ENCODE measurements at places on chromosomes 2 and 18.
A peak's percentile ranks its signal among the peaks of the same experiment; 100 is the strongest.

DNA sequence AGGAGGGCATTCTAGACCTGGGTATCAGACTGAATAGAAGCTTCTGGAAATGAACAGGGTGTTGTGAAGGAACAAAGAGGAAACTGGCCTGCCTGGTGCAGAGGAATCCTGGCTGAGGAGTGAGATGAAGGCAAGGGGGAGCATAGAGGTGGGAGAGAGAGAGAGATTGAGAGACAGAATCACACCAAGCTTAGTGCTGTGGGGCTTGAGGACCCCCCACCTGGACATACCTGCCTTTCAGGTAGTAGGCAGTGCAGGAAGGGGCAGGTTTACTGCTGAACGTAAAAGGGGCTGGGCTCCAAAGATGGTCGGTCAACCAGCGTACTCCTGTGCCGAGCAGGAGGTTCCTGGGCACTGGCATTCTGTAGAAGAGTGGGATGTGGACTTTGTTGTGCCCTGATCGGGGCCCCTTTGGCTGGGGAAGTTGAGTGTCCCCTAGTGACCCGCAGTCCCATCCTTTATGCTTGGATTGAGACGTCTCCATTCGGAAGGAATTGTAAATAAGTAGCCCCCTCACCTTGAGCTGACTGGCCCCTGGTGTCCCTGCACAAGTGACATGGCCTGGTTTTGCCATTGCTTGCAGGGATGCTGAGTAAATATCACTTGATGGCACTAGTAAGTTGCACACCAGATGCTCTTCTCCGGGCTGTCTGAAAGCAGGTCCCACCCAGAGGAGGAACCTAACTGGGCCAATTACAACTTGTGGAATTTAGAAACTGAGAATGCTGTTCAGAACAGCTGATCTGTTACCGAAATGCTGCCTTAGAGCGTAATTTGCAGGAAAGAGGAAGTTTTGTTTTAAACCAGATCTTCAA is 1.4 kb downstream of the UBE2F start:
- DNase-seq: peak; percentile 96

GRCh38 chr2:142586693-142587580 is 290.5 kb upstream of the KYNU start:
- DNase-seq: peak; percentile 3

DNA sequence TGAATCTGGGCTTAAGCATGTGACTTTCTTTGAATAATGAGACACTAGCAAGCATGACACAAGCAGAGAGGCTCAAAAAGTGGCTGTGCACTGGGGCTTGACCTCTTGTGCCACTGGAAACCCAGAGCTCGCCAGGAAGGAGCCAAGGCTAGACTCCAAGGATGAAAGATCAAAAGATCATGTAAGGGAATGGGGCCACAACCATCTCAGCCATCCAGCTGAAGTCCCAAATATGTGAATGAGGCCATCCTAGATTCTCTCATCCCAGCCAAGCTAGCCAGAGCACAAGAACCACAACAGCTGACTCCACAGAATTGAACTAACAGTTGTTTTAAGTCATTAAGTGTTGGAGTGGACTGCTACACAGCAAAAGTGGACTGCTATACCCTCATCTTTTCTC is 288.1 kb downstream of the CCDC178 start:
- no peak for DNase-seq

DNA sequence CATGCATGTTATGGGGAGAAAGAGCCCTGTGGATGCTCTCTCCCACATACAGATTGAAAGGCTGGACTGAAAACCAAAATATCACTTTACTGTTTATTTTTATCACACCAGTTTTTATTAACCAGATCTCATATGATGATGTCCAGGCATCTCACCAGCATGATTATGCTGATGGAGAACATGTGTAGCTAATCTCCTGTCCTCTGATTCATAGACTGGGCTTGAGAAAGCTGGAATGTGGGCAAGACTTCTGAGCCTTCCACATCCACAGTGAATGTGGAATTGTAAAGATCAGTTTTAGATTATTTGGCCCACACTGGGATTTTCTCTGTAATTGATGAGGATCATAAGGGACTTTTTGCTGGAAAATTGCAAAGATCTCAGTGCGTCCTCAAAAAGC is 137.9 kb downstream of the ICOS start:
- no peak for DNase-seq

GRCh38 chr18:5918205-5918858 is 23.0 kb upstream of the TMEM200C start:
- no peak for DNase-seq

DNA sequence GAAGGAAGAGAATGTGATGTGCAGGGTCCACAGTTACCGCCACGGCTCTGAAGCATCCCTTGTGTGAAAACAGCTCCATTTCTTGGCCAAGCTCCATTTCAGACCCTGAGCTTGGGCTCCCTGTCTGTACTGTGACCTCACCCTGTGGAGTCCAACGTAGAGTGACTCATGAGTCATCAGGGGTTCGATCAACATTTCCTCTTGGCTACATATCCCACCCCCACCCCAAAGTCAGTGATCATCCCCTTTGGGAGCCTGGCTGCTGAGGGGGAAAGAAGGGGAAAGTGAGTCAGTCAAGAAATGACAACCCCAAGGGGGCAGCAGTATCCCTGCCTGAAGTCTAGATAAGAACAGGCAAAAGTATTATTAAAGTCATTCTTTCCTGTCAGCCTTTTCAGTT is 62.2 kb downstream of the PAPOLG start:
- DNase-seq: peak; percentile 30

GRCh38 chr18:58590254-58590653 is 38.6 kb downstream of the ALPK2 start:
- no peak for DNase-seq

DNA sequence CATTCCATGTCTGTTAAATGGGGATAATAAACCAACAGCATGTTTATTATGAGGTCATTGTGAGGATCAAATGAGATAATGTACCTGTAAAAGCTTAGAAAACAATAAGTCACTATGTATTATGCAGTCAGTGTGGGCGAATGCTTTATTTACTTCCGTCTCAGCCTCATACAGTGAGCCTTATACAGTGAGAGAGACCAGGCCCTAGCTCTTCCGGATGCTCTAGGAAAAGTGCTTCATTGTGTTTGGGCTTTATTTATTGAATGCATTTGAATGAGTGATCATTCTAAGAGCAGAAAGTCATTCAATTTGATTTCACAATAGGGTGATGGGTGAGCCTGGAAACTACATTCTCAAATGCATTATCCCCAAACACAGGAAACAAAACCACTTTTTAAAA is 603.9 kb upstream of the FANCL start:
- DNase-seq: no peak

DNA sequence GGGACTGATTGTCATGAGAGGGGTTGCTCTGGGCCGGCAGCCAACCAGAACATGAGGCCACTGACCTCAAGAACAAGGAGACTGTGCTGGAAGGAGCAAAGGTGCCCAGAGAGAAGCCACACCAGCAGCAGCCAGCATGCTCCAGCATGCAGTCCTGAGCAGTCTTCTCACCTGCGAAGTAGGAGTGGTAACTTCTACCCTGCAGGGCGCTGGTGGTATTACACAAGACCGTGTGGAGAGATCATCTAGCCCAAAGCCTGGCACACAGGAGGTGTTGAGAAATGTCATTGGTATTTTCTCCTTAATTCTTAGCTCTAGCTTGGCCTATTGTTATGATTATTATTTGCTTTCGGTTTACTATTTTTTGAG is 132.7 kb downstream of the TSN start:
- no peak for DNase-seq
